ENCODE measurements at places on chromosomes 6 and 20. TPM values are rescaled to one million over a fixed set of nuclear protein-coding genes. Genes with fewer than 3 reads are reported as not detected.

DNA sequence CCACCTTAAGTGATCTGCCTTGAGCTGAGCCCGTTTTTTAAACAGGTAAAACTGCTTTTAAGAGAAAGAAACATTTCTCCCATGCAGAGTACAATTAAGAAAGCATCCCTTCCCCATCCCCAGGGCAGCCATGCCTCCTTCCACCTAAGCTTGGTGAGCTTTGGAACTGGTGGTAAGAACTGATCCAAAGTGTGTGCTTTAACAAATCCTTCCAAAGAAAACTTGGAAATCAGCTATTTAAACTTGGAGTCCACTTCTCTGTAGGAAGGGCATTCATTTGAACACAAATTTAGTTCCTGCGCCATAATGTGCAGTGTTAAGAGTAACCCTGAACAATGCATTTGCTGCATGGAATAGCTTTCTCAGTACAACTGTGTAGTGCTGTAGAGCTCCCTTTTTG is 17.0 kb downstream of the GMDS start:
- DNase-seq, result no peak

- no peak for DNase-seq
Measured at GRCh38 chr6:44180886-44181285, 22.3 kb downstream of the CAPN11 start.

- no peak for DNase-seq
Measured at GRCh38 chr6:166933396-166933795, 23.0 kb downstream of the RNASET2 start.

DNA sequence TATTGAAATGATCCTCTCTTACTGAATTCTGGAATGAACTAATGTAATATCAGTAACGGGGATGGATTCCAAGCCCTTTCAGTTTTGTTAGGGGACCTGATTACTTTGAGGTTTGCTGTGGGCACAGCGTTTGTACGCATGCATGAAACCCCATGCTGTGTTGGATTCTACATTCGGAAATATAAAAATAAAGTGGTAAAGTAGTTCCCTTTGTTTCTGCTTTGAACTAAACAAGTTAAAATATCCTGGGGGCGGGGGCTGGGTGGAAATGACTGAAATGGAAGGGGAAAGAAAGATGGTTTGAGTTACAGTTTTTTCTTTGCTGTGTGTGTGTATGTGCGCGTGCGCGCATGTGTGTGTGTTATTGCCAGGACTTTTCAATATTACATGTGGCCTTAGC is 196.5 kb upstream of the OPRM1 start:
- DNase-seq, result no peak

Gene BPIFB4
- not detected for polyA plus RNA-seq

Gene IFNGR1
- 80.0 TPM for polyA plus RNA-seq

DNA sequence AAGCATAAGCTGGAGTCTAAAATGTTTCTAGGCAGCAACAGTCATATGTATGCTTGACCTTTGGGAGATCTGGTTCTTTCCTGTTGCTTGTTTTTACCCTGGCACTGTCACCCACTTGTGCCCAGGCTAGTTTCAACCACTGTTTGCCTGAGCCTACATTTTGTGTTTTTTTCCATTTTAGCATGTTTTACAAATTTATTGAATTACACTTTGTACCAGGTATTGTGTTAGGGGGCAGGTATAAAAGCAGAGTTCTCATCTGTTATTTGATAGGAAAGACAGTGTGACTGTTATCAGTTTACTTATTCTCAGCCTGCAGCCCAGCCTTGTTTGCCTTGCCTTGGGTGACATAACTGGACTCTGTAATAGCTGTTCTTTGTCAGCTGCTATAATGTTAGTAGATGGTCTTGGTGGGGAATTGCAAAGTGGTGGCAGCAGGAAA is 147.0 kb downstream of the CDKAL1 start:
- no peak for DNase-seq

Data from CD8-positive, alpha-beta memory T cell (primary cell).